NCI-H1092 treated with DMSO at 0.1 percent for 48 hours (cell line): ENCODE measurements at places on chromosomes 1 and 21.

DNA sequence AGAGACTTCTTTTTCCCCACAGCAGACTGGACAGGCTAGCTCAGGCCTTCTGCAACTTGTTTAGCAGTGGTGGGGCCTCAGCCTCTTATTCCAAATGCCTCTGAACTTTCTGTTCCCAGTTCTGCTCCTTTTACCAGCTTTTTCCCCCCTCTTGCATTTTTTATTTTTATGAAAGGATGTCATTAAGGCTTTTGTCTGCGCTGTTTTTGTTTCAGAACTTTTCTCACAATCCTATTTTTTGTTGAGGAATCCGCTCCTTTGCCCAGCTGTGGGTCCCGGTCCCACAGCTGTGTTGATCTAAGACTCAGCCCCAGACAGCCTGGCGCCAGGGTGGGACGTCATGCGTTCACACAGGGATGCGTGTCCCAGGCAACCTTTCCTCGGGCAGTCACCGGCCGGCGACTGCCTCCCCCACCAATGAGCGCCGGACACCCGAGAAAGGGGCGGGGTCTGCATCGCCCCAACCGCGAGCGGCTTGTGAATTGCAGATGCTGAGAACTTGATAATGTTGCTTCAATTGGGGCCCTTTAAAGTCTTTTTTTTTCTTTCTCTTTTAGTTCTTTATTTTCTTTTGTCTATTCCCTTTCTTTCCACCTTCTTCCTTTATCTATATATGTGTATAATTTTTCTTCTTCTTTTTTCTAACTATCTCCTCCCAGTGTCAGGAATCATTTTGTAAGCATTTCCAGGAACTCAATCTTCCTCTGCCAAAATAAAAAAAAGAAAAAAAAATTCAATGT lies 3.0 kb upstream of the ID3 start:
- DNase-seq: peak; percentile 94

- DNase-seq: no peak
Measured at GRCh38 chr21:39040494-39041110, 142.6 kb downstream of the PSMG1 start.

GRCh38 chr1:154326546-154327465 lies 1.5 kb downstream of the ATP8B2 start:
- no peak for DNase-seq

GRCh38 chr1:246638941-246639655 lies 72.8 kb downstream of the CNST start:
- DNase-seq: no peak

DNA sequence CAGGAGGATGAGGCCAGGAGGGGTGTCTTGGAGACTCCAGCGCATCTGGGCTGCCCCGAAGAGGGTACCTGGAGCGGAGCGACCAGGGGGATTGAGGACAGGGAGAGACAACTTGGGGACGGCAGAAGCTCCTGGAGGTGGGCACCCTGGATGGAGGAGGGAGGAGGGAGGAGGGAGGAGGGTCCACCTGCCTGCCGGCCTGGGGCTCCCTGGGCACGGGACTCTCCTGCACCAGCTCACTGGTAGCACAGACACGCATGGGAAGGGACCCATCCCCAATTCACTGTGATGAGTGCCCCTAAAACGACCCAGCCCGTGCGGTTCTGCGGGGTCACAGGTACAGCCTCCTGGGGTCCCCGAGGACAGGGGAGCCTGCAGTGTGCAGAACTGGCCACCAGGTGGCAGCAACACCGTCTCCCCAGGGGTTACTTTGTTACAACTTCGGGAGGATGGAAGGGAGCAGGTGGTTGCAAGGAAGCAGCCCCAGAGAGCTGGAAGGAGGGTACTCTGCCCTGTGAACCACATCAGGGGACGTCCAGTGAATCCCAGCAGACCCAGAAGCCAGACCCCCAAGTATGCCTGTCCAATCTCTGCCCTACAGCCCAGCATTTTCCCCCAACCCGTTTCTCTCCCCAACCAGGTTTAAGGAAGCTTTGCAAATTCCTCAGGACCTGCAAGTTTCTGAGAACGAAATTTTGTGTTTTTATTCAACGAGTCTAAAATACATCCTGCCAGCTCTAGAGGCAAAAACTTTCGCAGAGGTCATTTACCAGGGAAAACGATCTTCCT lies 482.4 kb downstream of the NPHP4 start:
- DNase-seq: no peak
